Stimulated activated CD4-positive, alpha-beta T cell treated with anti-CD3 and anti-CD28 coated beads, Interleukin-1b, Interleukin-23, amount 100 ng/mL, for 1 hour (primary cell): ENCODE measurements at places on chromosomes 4 and X.

DNA sequence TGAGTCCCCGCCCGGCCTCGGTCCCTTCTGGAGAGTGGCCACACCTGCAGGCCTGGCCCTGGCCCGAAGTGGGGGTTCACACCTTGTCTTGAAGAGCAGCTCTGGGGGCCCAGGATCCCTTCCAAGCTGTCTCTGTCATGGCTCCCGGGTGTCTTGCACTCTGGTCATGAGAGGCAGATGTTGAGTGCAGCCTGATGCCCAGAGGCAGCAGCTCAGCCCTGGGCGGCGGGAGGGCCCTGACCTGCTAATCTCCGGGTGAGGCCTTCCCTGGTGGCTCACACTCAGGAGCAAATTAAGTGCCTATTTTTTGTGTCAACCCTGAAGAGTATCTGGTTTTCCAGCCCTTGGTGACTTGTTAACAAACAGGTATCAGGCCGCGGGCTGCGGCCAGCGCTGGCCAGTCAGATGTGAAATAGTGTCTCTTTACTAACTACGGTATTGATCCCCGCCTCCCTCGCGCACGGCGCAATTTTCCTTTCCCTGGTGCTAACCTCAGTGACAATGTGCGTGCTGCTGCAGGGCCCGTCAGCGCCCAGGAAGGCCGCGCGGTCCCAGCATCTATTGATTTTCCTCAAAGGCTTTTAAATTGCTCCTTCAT is 24.2 kb downstream of the NKX1-1 start:
- no peak for DNase-seq

GRCh38 chr4:129344058-129344457 is 248.1 kb downstream of the C4orf33 start:
- no peak for DNase-seq

DNA sequence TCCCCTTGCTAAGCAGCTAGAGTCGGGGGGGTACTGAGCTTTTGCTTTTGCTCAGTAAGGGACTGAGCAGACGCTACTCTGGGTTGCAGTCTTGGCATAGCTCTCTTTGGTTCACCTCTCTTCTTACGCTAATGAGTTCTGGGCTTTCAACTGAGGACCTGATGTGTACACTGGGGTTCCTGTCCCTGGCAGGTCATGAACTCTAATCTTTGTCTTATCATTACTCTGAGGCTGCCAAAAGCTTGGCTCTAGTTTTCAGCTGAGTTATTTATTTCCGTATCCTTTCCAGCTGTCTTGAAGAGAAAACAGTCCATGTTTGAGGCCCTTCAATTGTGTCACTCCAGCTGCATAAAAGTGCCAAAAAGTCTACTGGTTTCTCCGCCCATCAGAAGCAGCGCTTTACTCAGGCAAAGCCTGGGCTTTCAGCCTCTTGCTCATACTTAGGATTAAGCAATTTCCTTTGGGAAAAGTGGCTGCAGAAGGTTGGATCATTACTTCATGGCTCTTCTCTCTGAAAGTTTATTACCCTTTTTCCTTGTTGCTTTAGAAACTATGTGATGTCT is 121.0 kb upstream of the STOX2 start:
- DNase-seq: no peak

DNA sequence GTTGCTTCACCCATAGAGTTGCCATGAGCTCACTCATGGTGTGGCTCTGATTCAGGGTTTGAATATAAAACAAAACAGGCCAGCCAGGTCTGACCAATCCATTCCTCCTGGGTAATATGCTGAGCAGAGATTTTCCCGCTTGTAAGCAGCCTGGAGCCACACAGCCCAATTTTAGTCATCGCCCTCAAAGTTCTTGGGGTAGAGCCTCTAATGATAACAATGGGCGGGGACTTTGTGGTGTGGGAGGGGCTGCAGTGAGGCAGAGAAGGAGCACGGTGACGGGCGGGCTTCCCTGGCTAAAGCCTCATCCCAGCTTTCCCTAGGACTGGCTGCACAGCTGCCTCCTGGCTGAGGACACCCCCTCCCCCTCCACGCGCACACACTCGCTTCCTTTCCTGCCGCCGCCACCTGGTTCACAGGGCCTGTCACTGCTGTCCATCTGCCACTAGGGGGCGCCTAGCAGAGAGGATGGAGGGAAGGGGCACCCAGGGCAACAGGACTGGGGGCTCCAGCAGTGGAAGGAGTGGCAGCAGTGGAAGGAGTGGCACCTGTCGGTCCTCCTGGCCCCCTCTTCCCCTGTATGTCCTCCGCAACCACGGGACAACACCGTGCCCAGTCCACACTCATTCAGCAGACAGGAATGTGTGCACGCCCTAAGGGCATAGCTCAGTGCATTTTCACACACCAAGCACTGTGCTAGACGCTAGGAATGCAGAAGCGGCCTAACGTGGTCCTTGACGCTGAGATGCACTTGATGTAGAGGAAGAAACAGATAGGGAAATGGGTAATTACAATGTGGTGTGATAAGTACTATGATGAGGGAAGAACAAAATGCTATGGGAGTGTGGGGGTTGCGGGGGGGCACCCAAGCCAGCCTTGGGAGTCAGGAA is 26.8 kb downstream of the PRPS1 start:
- no peak for DNase-seq

- DNase-seq: no peak
Measured at GRCh38 chrX:76428243-76429130, 977 bp downstream of the MAGEE1 start.

DNA sequence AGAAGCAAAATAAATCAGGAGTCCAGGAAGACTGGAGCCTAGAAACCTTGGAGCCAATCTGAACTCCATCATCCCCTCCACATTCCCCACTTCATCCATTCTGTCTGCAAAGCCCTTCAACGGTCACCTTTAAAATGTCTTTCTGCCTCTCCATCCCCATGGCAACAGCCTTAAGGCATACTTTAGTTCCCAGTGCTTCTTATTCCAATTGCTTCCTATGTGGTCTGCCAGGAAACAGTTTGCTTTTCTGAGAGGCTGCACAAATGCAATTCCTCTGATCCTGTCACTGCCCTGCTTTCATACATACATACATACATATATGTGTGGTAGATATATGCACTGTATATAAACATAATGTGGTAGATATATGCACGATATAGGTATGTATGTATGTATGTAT is 786 bp upstream of the MAGEH1 start:
- DNase-seq: no peak

DNA sequence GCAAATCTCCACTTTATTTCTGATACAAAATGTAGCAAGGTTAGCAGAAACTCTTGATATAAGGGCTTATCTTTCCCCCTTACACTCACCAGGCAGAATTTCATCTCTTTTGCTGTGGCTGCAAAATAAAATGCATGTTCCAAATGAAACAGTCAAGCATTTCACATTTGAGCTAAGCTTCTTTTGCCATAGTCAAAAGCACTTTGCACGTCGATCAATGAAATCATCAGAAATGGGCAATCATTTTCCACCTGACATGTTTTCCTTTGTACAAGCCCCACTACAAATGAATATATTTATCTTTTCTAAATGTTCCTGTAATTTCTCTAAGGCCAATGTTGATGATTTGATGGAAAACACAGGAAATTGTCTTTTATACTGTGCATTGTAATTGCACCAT is 178.4 kb downstream of the ANKRD50 start:
- DNase-seq: no peak

- no peak for DNase-seq
Measured at GRCh38 chrX:153935326-153935851, 552 bp upstream of the NAA10 start.

DNA sequence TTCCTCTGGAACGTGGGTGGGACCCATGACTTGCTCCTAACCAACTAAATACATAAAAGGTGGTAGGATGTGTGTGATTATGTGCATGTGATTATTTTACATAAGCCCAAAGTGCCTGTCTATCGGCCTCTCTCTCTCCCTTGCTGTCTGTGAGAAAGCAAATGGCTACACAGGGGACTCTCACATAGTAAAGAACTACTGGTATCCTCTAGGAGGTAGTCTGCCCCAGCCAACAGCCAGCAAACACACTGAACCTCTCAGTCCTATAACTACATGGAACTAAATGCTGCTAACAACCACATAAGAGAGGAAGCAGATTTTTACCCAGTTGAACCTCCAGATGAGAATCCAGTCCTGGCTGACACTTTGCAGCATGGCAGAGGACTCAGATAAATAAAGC is 1249.4 kb downstream of the ADGRL3 start:
- no peak for DNase-seq
